Right hindlimb (tissue), 1 donor: ENCODE measurements at places on chromosomes 13 and 19.
A peak's percentile ranks its signal among the peaks of the same experiment; 100 is the strongest.

GRCh38 chr13:43473437-43473836, 313.3 kb downstream of the ENOX1 start:
- no peak for DNase-seq

DNA sequence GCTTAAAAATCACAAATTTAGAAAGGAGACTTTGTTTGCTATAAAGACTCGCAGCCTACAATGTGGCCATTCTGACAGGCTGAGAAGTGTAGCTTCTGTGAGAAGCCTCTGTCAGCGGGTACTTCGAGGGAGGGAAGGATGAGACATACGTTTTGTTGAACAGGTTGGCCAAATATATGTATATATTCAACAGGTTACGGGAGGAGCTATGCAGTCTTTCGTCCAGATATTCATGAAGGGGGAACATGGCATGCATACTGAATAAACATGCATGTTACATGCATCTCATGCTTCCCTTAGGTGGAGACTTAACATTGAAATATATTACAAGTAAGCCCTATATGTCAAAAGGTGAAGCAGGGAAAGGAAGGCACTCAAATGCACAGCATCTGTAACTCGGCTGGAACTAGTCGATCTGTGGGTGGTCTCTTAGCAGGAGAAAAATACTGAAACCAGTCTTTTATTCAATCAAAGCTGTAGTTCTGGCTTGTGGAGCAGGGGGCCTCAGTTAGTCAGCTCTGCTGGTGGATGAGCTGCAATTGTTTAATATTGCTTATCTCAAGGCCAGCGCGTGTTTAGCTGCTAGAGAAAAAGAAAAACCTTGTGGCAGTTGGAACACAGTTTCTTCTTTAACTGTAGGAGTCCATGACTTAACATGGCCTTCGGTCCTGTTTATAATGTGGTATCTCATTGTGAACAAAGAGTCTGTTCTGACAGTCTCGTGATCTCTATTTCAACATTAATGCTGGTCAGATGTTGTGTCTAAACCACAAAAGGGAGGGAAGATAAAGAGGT, 94.3 kb downstream of the FAM216B start:
- peak; percentile 51 for DNase-seq

- DNase-seq: no peak
These were observed 72.3 kb upstream of the RFC3 start for GRCh38 chr13:33745370-33746324.

DNA sequence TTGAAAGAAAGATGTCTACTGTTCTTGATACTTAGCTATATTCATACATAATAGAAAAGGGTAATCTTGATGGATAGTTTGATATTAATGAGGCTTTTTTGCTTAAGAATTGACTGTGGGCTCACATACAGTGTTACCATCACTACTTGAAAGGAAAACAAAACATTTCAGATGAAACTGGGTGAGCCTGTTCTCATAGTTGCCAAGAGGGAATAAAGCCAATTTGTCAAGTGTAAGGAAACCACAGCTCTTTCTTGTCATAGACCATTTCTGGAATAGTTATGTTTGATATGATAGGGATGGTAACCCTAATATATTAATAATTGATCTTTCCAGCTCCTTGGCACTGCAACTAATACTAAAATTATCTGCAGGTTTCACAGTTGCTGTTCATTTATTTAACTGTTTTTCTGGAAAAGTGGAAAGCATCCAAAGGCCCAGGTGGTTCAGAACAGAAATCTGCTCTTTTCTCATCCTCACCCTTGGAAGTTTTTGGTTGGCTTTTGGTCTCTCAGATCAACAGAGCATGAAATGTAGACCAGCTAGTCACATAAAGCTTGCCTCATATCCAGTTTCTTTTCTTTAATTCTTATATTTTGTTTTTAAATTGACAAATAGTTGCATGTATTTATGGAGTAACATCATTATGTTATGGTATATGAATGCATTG, 43.2 kb downstream of the ARHGEF7 start:
- DNase-seq: no peak

DNA sequence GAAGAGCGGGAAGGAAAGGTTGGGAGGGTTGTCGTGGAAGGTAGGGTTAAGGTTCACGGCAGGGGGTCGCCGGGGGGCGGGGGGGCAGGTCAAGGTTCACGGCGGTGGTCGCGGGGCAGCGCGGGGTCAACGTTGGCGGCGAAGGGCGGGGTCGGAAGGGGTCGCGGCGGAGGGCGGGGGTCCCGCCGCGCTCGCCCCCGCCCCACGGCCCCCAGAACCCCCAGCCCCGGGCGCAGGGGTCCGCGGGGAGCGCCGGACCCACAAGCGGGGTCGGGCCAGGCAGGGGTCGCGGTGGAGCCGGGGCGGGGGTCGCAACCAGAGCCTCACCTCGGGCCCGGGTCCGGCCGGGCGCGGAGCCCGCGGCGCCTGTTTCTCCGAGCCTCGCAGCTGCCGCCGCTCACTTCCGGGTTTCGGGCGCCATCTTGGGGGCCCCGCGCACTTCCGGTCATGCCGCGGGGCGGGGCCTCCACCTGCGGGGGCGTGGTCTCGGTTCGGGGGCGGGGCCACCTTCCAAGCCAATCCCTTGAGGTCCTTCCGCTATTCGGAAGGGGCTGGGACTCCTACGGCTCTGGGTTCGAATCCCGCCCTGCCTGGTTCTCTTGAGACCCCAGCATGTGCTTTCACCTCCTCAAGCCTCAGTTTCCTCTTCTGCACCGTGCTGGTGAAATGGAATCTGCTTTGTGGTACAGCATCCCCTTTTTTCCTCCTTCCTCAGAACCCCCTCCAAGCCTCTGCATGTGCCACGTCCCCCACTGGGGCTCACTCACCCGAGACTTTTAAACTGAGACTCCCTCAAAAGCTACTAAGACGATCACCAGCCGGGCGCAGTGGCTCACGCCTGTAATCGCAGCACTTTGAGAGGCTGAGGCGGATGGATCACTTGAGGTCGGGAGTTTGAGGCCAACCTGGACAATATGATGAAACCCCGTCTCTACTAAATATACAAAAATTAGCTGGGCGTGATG, at the start of gene SBNO2:
TSS of gene SBNO2 (minus strand) at position 424 of the 965 bp plus-strand sequence. CDS start 19,992 bp downstream, outside the sequence.
- peak; percentile 89 for DNase-seq

DNA sequence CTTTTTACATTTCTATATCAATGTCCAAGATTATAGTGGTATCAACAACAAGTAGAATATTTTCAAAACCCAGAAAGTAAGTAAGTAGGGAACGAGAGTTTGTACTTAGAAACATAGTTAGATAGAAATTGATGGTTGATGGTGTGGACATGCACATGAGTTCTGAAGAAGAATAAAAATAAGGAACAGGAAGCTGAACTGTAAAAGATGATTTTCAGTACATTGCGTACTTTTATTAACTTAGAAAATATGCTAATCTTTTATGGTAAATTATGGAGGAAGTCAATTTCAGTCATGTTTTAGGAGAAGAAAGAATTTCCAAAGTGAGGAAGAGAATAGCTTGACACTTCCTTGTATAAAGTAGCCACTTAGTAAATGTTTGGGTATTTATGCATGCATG, 12.3 kb upstream of the GPR18 start:
- DNase-seq: no peak

DNA sequence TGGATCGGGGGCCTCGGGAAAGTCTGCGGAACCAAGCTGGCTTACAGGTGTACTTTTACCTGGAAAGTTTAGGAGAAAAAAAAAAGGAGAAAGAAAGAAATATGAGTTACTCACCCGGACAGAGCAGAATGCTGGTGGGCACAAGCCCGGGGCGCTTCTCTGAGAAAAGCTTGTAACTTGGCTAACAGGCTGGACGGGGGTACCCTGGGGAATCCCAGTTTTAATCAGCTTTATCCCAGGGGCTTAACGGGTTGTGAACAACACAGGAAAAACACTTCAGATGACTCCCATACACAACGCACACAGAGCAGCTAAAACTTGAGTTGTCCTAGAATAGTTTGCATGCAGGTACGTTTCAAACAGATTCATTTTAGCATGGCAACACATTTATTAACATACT, 37.3 kb downstream of the KLF2 start:
- no peak for DNase-seq

- DNase-seq: no peak
These were observed 4.7 kb upstream of the YJEFN3 start for GRCh38 chr19:19524053-19524452.

- no peak for DNase-seq
These were observed 10.0 kb downstream of the GTPBP3 start for GRCh38 chr19:17347361-17347760.

GRCh38 chr19:48718711-48719231, 754 bp downstream of the MAMSTR start:
- peak; percentile 53 for DNase-seq

GRCh38 chr13:58500938-58501337, 869.4 kb downstream of the PCDH17 start:
- no peak for DNase-seq

- peak; percentile 6 for DNase-seq
These were observed 1.7 kb upstream of the ZIC5 start for GRCh38 chr13:99973163-99973807.

- no peak for DNase-seq
These were observed 370.2 kb downstream of the KCTD12 start for GRCh38 chr13:76516013-76516412.

DNA sequence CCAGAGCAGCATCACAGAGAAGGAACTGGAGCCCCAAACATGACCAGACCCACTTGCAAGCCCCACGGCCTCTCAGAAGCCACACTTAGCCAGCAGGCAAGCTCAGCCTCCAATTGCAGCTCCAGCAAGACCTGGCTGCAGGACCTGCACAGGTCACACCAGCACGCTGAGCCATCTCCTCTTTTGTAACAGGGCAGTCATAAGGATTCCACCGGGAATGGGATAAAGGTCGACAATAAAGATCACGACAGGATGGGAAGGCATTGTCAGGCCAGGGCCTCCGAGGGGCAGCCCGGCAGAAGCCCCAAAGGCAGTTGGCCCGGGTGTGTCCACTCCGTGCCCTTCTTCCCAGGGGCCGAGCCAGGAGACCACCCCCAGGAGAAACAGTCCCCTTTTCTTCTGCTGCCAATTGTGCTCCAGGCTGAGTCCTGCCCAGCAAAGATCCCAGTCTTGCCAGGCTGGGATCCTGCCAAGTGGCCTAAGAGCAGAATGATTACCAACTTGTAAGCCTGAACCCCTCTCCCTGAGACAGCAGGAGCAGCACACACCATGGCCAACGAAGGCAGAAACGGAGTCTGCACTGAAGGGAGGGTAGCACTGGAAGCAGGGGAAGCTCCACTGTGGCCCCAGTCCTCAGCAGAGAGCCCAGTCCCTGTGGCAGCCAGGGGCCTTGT, 12.5 kb downstream of the PEPD start:
- DNase-seq: no peak

- no peak for DNase-seq
These were observed 27.4 kb upstream of the SCEL start for GRCh38 chr13:77507931-77508776.

DNA sequence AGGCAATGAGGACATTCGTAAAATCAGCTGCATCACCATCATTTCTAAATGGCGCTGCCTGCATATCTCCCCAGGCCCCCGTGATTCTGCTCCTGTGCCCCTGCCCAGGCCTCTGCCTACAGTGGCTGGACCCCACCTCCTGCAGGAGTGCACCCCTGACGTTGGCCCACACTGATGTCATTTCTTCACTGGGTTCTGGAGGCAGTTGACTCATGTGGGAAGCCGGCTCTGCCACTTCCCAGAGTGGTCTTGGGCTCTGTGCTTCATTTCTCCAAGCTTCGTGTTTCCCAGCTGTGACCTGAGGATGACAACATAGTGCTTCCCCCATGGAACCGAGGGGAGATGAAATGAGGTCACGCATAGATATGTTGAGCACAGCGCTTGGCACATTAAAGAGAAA, 19.9 kb downstream of the CCNE1 start:
- DNase-seq: no peak

GRCh38 chr19:1952635-1953034, 11.7 kb downstream of the CSNK1G2 start:
- no peak for DNase-seq

- DNase-seq: no peak
These were observed 27.8 kb downstream of the EXOC3L2 start for GRCh38 chr19:45217193-45217956.

GRCh38 chr19:45413497-45413896, 7.1 kb downstream of the POLR1G start:
- DNase-seq: no peak

DNA sequence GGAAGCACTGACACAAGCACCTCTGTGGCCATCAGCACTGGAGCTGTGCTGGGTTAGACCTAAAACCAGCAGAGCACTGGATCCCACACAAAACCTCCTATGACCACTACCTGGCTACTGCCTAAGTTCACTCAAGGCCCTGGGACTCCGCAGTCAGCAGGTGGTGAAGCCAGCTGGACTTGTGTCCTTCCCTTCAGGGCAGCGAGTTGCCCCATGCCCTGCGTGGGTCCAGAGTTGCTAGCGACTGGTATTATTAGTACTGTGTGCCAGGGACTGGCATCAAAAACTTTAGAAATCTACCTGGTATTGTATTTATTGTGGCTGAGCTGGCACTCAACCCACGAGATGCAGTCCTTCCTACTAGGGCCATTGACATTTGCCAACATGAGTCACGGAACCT, 6.0 kb downstream of the OR10H4 start:
- DNase-seq: no peak

- DNase-seq: no peak
These were observed 4.7 kb downstream of the PRKACA start for GRCh38 chr19:14112809-14113385.
